Epithelial cell of esophagus (primary cell): ENCODE measurements at places on chromosomes 7 and 10.

DNA sequence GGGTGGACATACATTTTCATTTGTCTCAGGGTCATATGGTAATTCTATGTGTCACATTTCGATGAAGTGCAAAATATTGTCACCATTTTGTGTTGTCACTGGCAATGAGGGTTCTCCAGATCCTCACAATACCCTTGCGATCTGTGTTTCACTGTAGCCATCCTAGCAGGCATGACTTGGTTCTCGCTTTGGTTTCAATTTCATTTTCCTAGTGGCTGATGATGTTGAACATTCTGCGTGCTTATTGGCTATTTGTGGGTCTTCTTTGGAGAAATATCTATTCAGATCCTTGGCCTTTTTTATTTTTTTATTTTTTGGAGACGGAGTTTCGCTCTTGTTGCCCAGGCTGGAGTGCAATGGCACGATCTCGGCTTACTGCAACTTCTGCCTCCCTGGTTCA, 24.8 kb upstream of the MNX1 start:
- DNase-seq, result no peak

DNA sequence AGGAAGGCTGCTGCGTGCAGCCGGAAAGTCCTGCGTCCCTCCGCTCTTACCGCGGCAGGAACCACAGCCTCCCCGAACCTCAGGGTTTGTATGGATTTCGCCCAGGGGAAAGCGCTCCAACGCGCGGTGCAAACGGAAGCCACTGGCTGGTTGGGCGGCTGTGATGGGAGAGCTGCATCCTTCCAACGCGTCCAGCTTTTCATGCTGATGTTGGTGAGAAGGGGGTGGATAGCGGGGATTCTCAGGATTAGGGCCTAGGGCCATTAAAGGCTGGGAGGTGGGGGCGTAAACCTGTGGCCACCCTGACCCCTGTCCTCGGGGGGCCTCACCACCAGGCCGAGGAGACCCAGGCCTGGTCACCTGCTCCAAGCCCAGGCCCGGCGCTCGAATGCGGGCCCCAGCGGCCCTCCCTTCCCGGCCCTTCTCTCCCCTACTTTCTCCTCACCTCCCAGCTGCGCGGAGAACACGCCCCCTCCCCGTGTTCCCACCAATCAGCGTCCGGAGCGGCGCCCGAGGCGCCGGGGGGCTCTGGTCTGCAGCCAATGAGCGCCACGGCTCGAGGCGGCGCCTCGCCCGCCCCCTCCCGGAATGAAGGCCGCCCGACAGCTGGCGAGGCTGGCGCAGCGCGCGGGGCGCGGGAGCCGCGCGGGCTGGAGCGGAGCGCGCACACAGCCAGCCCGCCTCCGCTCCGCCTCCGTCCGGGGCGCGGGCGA, 458 bp upstream of the NANOS1 start:
- peak; percentile 90 for DNase-seq

GRCh38 chr7:29987083-29987482, 2.5 kb downstream of the SCRN1 start:
- peak; percentile 49 for DNase-seq

DNA sequence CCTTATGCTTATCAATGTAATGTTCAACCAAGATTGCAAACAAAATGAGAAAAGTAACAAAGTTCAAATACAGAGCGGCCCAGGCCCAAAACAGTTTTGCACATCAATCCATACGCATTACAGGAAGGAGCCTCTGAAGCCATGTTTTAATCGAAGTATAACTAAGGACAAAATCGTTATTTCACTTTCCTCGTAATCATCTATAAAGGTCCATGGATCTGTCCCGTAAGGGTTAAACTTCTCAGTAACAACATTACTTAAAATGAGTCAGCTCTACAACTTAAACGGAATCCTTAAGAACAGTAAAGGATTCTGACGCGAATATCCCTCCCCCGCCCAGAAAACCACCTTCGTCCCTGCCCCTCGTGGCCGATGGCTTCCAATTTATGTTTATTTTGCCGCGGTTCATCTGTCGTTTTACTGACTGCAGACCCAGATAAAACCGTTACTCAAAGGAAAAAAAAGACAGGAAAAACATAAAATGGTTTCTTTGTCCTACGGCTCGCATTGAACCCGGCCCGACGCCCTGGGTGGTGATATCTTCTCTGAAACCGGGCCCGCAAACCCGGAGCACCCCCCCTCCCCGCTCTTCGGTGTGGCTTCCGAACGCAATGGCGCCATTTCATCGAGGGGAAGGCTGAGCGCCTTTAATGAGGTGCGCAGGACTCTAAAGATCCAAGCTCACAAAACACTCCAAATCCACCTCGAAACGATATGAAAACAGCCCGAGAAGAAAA, 1.1 kb downstream of the HNRNPA2B1 start:
- peak; percentile 49 for DNase-seq

- peak; percentile 86 for DNase-seq
These were observed 17.8 kb downstream of the ESYT2 start for GRCh38 chr7:158811461-158811860.

- no peak for DNase-seq
These were observed 53.5 kb downstream of the CDK13 start for GRCh38 chr7:40003597-40003996.

- DNase-seq, result no peak
These were observed 121.6 kb downstream of the LRRC18 start for GRCh38 chr10:48818081-48818480.

DNA sequence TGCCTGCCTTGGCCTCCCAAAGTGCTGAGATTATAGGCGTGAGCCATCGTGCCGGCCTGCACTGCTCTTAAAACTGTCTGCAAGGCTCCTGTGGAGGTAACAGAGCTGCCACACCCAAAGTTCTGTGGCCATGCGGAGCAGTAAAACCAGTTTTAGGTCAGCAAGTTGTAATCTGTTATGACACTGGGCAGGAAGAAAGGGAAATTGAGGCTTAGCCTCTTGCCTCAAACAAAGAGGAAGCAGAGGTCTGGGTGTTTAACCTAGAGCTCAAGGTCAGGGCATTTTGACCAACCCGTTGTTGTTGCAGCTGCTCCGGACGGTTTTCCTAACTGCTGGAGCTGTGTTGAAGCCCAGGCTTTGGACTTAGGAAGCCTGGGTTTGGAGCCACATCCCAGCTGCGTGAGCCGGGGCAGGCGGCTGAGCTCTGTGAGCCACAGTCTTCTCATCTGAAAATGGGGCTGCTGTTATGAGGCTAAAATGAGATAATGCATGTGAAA, 7.4 kb upstream of the RRP12 start:
- DNase-seq, result peak; percentile 83

GRCh38 chr7:95411036-95411435, 14.9 kb upstream of the PON3 start:
- peak; percentile 14 for DNase-seq

DNA sequence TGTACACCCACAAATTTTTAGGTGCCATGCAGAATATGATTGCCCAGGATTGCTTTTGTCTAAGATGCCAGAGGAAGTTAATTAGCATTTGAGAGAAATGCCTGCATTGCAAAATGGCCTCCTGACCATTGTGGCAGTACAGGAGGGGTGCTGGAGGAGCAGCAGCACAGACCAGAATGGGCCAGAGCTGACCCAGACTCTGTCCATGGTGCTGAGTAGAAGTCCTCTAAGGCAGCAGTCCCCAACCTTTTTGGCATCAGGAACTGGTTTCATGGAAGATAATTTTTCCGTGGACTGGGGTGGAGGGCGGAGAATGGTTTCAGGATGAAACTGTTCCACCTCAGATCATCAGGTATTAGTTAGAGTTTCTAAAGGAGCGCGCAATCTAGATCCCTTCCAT, 217.8 kb upstream of the AGK start:
- DNase-seq, result no peak

DNA sequence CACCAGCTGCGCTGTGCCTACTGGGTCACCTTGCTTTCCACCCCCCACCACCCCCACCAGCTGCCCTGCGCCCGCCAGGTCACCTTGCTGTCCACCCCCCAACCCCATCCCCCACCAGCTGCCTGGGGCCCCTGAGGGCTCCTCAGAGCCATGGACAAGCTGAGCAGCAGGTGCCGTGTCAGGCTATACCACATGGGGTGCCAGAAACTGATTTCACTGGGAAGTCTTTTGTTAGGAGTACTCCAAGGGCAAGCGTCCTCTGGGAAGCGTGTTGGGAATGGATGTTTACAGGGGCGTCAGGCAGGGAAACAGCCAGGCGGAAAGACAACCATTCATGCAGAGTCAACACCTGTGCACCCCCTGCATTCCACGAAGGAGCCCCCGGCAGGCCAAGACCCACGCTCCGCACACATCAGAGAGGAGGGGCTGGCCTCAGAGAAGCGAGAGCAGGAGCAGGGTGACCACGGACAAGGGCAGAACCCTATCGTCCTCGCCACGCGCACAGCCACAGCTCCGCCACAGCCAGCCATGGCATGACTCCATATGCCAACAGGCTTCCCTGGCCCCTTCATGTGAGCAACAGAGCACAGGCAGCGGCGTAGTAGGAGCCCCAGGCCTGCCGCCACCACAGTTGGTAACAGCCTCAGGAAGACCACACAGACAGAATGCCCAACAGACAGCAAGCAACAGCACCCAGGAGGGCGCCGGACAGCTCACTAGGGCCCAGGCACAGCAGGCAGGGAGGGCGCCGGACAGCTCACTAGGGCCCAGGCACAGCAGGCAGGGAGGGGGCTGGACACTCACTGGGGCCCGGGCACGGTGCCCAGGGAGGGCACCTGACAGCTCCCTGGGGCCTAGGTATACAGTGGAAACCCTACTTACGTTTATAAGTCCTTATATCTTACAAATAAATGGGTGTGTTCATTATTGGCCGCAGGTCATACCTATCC, 180.8 kb downstream of the MAD1L1 start:
- no peak for DNase-seq

- DNase-seq, result peak; percentile 18
These were observed 457.6 kb downstream of the SEMA3D start for GRCh38 chr7:84729284-84729683.

- no peak for DNase-seq
These were observed 158.2 kb downstream of the CELF2 start for GRCh38 chr10:11175823-11176243.

DNA sequence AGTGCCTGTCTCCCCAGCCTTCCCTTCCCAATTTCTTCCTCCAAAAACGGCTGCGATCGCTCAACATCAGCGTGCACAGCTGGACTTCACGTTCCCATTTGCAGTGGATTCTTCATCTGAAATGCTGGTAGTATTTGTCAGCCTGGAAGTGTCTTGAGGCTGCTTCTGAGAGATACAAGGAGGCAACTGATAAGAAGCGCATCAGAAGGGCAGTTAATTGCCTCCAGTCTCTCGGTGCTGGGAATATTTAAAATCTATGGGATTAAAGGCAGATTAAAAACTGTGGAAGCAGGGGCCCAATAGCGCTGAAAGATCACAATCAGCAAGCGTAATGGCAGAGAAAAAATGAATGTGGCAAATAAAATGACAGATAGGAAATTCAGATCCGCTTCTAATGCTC, 450.0 kb downstream of the GATA3 start:
- DNase-seq, result no peak

DNA sequence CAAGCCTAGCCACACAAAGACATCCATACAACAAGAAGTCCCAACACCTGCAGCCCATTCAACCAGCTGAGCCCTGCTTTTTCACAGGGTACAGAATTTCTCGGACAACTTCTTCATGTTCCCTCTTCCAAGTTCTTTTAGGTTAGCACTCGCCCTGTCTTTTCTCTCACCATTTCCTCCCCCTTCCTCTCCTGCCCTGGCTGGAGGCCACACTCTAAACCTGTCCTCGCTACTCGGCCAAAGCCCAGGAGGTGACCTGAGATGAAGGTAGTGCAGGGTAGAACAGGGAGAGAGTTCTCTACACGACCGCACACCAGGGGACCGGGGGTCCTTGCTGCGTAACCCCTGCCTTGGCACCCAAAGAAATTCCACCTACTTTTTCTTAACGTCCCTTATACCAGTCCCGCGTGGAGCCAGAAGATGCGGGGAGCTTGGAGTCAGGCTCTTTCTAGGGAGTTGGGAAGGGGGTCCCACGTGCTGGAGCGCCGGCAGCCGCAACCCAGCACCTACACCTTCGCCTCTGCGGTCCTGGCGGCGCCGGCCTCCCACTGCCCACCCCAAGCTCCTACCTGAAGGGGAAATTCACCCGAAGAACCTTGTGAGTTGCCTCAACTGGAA, 16.0 kb upstream of the DLX6 start:
- no peak for DNase-seq

- peak; percentile 34 for DNase-seq
These were observed 1.7 kb upstream of the CXCL12 start for GRCh38 chr10:44386546-44387052.

GRCh38 chr7:47249361-47249760, 332.6 kb downstream of the TNS3 start:
- DNase-seq, result no peak

- peak; percentile 26 for DNase-seq
These were observed 16.7 kb downstream of the DLG5 start for GRCh38 chr10:77909749-77910375.

GRCh38 chr7:77655836-77656455, 40.3 kb upstream of the RSBN1L start:
- no peak for DNase-seq
